ENCODE measurements at places on chromosomes 1 and 21.

GRCh38 chr1:26284597-26285347 is 4.9 kb downstream of the SH3BGRL3 start:
- no peak for DNase-seq

DNA sequence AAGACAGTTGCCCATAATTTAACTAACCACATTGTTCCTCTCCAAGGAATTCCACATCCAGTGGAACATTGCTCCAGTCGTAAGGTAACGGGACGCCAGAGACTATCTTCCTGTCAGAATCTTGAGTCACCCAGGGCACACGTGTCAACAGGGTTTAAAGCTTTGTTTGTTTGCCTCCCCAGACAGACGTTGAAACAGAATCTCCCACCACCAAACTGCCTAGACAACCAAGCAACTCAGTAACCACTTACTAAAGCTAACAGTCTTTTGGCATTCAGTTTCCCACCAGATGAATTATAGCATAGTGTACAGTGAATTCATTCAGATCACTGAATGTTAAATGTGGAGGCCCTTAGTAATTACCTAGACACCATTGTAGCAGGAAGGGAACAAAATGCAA is 439.5 kb downstream of the PLPP3 start:
- DNase-seq = no peak

DNA sequence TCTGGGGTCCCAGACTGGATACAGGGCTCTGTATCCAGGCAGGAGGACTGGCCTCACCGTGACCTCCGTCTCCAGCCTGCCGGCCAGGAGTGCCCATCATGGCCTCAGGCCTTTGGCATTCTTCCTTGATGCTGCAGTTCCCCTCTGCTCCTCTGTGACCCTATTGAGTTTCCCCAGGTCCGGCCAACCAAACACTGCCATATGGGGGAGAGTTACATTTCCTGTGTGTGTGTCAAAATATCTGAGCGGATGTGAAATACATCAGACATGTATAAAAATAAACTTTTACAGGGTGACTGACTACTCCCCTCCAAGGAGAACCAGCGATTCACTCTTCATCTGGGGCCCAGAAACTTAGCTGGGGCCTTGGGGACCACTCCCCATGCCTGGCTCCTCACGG is 10.2 kb upstream of the UBL4B start:
- no peak for DNase-seq

DNA sequence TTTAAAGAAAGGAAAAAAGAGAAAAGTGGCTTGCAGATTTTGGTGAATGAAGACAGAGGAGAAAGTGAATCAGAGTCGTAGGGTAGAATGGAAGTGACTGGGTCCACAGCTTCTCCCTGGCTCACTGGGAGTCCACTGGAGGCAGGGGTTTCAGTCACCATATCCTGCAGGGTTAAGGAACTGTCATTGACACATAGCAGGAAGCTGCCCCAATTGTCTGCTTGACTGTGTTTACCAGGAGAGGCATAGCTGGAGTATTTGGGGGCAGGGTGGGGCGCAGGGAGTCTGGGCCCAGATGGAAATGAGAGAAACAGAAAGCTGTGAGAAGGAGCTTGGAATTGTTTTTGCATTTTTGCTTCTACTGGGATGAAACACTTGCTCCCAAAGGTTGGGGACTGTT is 228.8 kb upstream of the CSF3R start:
- DNase-seq = no peak

DNA sequence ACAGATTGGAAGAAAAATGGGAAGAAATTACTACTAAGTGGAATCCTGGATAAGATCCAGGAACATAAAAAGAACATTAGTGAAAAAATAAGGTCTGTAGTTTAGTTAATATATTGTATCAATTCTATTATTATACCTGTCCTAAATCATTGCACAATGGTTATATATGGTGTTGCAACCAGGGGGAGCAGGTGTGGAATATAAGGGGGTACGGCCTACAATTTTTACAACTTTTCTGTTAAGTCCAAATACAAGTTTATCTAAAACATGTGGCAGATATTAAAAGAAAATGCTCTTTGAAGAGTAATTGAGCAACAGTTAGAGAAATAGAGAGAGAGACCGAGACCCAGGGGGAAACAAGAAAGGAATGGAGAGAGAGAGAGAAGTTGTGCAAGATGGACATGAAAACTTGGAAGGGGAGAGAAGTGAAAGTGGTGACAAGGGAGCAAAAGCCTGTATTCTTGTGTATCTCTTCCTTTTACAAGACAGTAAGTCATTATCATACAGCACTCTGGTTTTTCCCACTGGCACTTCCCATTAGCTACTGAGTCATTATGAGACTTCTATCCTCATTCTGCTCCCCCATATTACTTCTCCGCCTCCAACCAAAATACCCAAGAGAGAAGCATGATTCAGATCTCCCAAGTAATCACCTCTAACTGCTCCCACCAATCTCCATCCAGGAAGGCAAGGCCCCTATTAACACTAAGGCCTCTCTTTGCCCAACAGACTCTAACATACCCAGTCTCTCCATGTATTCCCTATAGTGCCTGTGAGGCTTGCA is 22.3 kb upstream of the TRAF3IP3 start:
- no peak for DNase-seq

- no peak for DNase-seq
These were observed 9.2 kb downstream of the CSMD2 start for GRCh38 chr1:34155860-34156259.

DNA sequence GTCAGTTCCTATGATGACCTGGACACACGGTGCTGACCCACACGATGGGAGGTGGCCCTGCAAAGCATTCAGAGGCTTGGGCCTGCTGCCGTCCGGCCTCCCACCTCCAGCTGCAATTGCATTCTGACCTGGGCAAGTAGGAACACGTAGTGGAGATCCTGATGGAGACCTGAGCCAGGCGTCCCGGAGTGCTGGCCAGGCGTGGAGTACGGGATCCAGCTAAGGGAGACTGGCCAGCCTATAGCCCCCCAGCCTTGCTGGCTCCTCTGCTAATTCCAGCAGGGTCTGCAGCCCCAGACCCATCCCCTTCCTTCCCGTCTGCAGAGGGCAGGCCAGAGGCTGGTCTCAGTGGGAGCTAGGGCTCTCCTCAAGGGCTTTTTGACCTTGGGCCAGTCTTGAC is 11.2 kb downstream of the CD46 start:
- DNase-seq = no peak

- no peak for DNase-seq
These were observed 538.0 kb upstream of the CAMK1G start for GRCh38 chr1:209045331-209046057.

GRCh38 chr1:7896994-7897393 is 43.6 kb downstream of the TNFRSF9 start:
- no peak for DNase-seq

- no peak for DNase-seq
These were observed 109.9 kb downstream of the IGSF21 start for GRCh38 chr1:18217398-18218043.

DNA sequence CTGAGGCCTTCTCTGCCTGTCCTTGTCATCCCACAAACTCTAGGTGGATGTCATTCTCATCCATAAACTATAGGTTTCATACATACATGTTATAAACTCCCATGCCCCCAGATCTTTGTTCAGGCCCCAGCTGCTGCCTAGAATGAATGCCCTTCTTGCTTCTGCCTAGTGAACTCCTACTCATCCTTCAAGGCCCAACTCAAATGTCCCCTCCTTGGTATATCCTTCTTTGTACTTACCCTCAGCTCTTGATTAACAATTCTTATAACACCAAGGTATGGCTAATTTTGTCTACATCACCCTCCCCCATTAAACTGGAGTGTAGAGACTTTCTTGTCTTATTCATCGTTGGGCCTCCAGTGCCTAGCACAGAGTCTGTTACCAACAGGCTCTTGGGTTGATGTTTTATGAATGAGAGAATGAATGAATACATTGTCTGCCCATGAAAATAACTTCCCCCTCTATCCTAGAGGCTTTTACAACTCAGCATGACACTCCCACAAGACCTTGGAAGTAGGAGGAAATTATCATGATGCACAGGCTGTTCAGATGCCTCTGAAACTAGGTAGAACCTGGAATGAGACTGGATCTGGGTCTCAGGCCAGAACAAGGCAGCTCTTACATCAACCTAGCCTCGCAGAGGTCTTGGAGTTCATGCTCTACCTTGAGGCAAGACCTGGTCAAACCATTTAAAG is 26.9 kb downstream of the EPHB2 start:
- DNase-seq = no peak

Data from hindlimb muscle (tissue), 1 donor.